Stimulated activated CD8-positive, alpha-beta memory T cell treated with anti-CD3 and anti-CD28 coated beads, Interleukin-7, amount 100 ng/mL, for 1 hour (primary cell): ENCODE measurements at places on chromosomes 12 and 14.

DNA sequence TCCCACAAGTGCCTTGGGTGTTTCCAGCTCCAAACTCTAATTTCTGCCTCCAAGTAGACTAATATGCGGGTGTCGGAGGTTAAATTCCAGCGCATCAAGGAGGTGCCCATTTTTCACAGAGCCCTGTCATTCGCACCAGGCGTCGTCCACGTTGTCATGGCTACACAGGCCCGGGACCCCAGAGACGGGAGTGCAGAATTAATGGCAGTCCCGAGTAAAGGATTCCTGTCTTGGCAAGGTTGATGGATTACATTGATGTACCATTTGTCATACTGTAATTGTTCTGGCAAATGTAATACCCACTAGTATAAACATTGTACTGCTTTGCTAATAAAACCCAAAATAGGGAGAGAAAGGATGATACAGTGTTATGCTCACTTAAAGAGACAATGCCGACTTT lies 222.9 kb upstream of the MYL2 start:
- DNase-seq: no peak

DNA sequence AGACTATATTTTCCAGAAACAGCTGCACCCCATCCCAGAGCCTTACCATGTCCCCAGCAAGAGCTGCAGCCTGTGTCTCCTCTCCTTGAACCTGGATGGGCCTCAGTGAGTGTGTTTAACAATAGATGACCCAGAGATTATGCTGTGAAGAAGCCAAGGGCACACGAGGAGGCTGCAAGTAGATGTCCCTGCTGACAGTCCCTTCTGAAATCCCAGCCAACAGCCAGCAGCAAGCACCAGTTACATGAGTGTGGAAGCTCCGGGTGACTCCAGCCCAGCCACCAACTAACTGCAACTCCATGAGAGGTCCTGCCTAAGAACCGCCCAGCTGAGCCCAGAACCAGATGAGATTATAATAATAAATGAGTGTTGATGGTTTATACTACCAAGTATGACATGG lies 191.7 kb downstream of the BCL11B start:
- no peak for DNase-seq

- peak; percentile 55 for DNase-seq
Measured at GRCh38 chr14:72420749-72421474, 473.0 kb downstream of the DPF3 start.

DNA sequence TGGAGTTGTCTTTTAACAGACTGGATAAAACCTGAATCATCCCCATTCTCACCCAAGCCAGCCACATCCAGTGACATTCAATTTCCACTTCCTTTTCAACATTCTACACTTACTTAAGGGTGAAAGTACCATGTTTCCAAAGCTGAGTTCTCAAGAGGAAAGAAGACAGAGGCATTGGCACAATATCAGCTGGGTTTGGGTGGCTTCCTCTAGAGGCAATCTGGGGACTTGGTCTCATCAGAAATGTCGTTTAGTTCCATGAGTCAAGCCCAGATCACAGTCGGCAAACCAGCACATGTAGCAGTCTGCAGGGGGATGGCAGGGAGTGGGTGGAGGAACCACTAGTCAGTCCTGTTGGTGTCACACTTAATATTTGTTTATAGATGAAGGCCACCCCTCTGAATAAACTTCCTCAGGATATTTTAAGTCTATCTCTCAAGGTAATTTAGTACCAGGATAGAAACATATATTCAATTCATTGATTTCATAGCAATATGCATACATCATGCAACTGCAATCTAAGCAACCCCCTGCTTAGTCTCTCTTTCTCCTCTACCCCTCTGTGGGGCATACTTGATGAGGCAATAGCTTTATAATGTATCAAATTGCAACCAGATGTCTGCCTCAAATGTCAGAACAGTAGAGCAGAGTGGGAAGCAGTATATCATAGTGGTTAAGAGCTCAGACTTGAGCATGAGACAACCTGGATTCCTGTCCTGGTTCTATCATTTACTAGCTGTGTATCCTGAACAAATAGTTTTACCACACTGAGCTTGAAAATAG lies 3.0 kb downstream of the SRRM4 start:
- DNase-seq: no peak

- no peak for DNase-seq
Measured at GRCh38 chr12:62522984-62523383, 56.4 kb downstream of the MON2 start.

GRCh38 chr12:56274299-56274698 lies 7.6 kb downstream of the COQ10A start:
- DNase-seq: no peak

GRCh38 chr14:69323266-69323998 lies 63.5 kb downstream of the GALNT16 start:
- DNase-seq: no peak

DNA sequence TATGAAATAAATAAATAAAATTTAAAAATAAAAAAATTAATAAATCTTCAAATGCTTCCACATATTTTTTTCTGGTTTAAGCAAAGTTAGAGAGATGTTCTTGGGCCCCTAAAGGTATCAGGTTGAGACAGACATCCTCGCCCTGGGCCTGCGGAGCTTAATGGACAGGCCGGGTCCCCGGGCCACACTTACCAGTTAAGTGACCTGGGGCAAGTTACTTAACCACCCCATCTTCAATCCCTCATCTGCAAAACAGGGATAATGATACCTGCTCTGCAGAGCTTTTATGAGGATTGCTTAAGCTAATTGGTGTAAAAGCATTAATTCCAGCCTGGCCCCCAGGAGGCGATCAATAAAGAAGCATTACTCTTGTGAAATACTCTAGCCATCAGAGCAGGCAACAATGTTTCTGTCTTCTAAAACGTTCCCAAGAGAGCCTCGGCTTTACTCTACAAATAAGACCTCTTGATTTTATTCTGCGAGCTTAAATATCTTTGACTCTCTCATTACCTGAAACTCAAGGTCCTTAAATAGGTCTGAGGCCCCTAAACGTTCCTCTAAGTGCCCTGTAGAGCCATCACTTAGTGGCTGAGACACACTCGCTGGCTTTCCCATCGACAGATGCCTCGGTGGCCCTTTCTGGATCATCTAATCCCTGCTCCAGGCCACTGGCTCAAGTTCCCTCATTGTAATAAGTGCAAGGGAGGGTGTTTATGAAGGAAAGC lies 81.1 kb upstream of the DIO3 start:
- DNase-seq: no peak

DNA sequence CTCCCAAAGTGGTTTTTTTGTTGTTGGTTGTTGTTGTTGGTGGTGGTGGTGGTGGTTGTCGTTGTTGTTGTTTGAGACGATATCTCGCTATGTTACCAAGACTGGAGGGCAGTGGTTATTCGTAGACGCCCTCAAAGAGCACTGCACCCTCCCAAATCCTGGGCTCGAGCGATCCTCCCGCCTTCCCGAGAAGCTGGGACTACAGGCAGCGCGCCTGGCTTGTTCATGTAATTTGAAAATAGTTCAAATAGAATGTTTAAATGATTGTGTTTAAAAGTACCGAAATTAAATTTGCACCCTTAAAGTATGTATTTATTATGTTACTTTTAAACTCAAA lies 439 bp upstream of the ANAPC5 start:
- DNase-seq: no peak

GRCh38 chr12:72098622-72099021 lies 160.0 kb downstream of the TPH2 start:
- DNase-seq: no peak

DNA sequence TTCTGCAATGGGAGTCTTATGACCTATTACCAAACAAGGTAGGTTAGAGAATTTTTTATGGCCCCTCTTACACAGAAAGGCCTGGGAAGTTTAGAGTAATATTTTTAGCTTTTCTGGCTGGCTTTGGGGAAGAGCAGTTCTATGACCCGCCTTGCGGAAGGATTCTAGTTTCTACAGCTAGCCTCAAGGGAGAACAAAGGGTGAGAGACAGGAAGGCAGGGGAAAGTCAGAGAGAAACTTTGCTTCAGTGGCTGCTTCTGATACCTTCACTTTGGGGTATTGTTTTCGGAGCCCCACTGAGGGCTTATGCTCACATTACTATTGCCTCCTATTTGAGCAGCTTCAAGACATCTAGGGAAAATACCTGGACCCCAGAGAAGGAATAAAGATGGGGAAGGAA lies 80.7 kb upstream of the NUDT4 start:
- no peak for DNase-seq

DNA sequence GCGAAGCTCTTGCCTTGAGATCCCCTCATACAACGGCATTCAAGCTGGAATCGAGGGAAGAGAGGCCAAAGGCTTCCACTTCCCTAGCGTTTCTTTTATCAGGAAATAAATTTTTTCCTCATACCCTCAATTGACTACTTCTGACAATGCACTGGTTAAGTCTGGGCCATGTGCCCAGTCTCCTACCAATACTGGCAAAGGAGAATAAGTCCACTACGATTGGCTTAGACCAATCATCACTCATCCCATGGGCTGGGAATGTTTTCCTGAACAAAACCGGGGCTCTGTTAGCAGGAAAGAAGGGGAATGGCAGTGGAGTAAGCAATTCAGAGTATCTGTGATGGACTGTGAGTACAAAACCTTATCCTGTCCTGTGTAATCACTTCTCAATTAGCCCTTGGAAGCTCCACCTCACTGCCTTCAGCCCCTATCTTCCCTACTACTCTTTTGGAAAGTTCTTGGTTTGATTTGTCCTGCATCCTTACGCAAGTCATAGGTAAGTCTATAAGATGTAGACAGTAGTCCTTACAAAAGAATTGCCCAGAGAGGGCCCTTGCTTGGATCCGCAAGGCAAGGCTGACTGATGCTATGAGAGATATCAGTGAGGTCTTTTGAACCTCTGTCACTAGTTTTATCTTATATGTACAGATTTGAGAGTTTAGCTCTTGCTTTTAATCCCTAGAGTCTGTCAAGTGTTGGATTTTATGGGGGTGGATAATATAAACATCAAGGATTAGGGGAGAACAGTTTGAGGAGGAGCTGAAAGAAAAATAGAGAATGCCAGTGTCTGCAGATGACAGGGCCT lies 36.3 kb upstream of the CDK17 start:
- no peak for DNase-seq

DNA sequence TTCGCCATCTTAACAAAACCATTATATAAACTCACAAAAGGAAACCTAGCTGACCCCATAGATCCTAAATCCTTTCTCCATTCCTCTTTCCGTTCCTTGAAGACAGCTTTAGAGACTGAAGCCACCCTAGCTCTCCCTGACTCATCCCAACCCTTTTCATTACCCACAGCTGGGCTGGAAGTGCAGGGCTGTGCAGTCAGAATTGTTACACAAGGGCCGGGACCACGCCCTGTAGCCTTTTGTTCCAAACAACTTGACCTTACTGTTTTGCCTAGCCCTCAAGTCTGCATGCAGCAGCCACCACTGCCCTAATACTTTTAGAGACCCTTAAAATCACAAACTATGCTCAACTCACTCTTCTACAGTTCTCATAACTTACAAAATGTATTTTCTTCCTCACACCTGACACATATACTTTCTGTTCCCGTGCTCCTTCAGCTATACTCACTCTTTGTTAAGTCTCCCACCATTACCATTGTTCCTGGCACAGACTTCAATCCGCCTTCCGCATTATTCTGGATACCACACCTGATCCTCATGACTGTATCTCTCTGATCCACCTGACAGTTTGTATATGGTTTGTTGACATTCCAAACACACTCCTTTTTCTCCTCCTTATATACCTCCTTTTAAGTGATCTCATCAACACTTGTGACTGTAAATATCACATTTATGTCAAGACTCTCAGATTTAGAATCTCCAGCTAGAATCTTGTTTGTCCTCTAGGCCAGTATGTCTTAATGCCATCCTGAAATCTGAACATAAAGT lies 208.7 kb downstream of the KITLG start:
- DNase-seq: no peak

DNA sequence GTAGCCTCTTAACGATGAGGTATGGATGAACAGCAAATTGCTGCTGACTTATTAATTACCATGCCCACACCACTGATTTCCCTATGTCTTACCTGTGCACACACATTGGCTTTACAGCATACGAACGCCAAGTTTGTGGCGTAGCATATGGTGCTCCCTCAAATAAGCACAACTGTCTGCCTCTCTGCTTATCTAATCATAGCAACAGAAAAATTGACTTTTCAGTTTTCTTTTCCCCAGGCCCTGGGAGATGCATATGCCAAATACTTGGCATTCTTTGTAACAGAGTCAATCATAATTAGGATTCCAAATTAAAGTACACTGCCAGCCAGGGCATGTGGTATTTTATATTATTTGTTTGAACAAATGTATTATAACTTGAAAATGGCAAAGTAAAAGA lies 625.5 kb downstream of the DIO2 start:
- DNase-seq: no peak

GRCh38 chr12:119835068-119835467 lies 42.1 kb downstream of the CIT start:
- DNase-seq: no peak

DNA sequence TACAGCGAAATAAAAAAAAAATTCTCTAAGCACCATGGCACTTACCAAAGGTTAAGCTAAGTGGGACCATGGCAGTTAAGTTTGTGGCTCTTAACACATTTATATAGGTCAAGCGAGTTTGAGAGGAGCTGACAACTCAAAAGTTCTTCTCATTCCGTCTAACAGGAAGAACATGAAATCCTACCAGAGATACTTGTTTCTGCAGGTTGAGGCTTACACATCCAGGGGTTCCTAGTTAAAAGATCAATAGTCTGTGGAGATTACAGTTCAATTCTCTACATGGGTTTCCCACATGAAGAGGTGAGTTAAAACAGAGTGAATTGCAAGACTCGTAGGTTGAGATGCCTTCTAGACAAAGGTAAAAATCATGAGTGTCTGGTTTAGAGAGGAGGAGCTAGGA lies 142.6 kb downstream of the EMP1 start:
- DNase-seq: no peak

- no peak for DNase-seq
Measured at GRCh38 chr12:107178776-107179175, 85.4 kb upstream of the CRY1 start.

GRCh38 chr12:79300199-79300568 lies 390.6 kb downstream of the PAWR start:
- no peak for DNase-seq

DNA sequence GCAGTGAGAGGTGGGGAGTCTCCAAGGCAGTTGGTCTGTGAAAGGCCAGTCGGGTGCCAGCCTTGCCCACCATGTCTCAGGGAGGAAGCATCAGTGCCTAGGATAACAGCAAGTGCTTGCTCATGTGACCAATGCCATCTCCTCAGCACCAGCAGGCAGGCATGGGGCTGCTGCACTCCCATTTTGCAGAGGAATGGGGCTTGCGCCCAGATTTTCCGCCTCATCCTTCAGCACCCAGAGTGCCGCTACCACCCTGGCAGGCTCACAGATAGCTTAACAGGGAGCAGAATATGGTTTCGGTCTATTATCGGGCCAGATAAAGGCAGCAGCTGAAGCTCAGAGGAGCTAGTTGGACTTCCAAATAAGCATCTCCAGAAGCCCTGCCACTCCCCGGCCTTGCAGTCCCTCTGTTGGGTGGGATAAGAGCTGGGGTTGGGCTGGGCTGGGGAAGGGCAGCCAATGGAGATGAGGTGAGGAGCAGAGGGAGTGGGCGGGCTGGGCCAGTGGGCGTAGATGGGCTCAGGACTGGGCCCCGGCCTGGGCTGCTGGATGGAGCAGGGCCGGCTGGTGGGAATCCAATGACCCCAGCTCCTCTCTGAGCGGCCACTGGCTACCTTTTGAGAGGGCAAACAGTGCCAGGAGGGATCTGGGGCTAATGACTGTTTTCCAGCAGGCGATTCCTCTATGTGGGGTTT lies 8.4 kb upstream of the KRT80 start:
- DNase-seq: no peak
